ENCODE measurements at places on chromosomes 4 and X.

- no peak for DNase-seq
Observed at GRCh38 chr4:61067381-61067780, 132.7 kb upstream of the ADGRL3 start.

DNA sequence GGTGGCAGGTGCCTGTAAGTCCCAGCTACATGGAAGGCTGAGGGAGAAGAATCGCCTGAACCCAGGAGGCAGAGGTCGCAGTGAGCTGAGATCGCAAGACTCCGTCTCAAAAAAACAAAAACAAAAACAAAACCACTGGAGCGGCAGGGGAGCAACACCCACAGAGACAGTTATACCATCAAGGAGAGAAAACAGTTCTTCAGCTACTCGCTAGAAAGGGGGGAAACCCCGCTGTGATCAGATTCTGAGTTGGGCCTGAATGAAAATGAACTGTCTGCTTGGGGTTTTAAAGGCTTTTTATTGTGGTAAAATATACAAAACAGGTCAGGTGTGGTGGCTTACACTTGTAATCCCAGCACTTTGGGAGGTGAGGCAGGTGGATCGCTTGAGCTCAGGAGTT lies 16.8 kb upstream of the IRAK1 start:
- no peak for DNase-seq

GRCh38 chrX:39822133-39822748 lies 275.5 kb downstream of the BCOR start:
- DNase-seq: no peak

DNA sequence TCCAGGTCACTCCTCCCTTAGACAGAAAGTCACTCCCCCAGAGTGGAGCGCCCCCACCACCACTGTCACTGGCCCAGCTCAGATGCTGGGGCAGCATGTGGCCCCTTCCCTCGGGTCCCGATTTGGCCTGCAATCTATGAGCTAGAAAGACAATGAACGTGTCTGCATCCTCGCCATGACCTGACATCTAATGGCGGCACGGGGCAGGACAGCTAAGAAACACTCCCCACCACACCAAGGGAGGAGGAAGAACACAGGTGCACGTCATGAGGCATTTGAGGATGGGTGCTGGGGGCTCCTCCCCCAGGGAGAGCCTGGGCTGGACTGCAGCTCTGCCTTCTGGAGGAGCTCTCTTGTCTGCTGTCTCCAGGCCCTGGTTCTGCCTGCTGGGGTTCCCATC lies 8.7 kb downstream of the RNF212 start:
- no peak for DNase-seq

DNA sequence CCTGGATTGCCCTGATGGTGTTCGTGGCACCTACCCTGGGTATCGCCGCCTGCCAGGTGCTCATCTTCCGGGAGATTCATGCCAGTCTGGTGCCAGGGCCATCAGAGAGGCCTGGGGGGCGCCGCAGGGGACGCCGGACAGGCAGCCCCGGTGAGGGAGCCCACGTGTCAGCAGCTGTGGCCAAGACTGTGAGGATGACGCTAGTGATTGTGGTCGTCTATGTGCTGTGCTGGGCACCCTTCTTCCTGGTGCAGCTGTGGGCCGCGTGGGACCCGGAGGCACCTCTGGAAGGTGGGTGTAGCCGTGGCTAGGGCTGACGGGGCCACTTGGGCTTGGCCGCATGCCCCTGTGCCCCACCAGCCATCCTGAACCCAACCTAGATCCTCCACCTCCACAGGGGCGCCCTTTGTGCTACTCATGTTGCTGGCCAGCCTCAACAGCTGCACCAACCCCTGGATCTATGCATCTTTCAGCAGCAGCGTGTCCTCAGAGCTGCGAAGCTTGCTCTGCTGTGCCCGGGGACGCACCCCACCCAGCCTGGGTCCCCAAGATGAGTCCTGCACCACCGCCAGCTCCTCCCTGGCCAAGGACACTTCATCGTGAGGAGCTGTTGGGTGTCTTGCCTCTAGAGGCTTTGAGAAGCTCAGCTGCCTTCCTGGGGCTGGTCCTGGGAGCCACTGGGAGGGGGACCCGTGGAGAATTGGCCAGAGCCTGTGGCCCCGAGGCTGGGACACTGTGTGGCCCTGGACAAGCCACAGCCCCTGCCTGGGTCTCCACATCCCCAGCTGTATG lies 1.8 kb downstream of the AVPR2 start:
- DNase-seq: no peak

GRCh38 chr4:110533590-110533910 lies 57.6 kb downstream of the ENPEP start:
- no peak for DNase-seq

DNA sequence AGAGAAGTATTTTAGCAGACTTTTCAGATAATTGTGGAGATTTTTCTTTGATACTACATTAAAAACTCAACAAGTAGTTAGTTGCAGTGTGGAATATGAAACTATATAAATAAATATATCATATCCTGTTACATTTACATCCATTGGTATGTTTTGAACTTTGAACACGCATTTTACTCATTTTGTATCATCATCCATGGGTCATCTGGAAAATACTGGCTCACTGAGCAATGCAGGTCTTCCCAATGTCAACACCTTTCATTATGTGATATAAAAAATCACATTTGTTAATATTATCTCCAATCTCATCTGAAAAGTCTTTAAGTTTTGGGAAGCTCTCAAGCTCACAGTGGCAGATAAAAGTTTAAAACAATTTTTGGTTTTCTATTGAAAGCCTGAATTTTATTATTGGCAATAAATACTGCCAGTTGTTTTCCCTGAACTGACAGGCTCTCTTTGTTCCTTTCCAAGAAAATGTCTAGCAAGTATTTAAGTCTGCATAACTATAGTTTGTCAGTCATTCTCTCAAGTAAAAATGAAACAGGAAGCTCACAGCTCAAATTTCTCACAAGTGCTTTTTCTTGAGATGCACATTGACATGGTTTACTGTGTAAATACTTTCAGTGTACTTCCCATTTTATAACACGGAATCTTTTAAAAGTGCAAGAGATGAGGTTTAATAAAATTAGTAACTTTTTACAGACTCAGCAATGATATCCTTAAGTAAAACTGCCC lies 183.5 kb upstream of the GPC4 start:
- DNase-seq: no peak

- no peak for DNase-seq
Observed at GRCh38 chr4:166279261-166279660, 406.2 kb downstream of the TLL1 start.

DNA sequence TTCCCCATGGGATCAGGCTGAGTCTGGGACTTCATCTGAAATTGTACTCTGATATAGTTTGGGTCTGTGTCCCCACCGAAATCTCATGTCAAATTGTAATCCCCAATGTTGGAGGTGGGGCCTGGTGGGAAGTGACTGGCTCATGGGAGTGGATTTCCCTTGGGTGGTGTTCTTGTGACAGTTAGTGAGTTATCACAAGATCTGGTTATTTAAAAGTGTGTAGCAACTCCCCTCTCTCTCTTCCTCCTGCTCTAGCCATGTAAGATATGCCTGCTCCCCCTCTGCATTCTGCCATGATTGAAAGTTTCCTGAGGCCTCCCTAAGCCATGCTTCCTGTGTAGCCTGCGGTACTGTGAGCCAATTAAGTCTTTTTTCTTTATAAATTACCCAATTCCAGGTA lies 61.0 kb downstream of the RASGEF1B start:
- DNase-seq: no peak

DNA sequence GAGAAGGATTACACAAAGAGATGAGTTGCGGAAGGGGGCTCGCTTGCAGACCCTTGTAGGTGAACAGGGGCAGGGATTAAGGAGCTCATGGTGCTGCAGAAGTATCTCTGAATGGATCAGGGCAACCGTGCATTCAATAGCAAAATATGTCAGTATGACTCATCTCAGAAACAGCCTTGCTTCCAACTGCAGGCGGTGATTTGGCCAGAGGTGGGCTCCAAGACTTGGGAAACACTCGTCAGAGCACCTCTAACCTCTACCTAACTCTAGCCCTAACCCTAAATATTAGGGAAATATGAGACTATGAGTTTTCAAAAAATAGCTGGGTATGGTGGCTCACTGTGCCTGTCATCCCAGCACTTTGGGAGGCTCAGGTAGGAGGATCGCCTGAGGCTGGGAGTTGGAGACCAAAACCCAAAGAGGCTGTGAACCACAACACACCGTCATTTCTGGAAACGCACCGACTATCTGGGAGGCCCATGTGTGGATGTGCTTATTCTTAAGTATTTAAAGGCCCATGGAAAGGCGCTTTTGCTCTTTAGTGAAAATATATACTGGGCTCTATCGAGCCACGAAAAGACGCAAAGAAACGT lies 102.6 kb downstream of the DHRSX start:
- DNase-seq: no peak

GRCh38 chr4:185127021-185127925 lies 15.8 kb upstream of the SLC25A4 start:
- DNase-seq: peak; percentile 87

GRCh38 chr4:125344198-125344597 lies 29.4 kb downstream of the FAT4 start:
- DNase-seq: no peak

GRCh38 chr4:3386526-3386925 lies 55.2 kb upstream of the HGFAC start:
- DNase-seq: no peak

DNA sequence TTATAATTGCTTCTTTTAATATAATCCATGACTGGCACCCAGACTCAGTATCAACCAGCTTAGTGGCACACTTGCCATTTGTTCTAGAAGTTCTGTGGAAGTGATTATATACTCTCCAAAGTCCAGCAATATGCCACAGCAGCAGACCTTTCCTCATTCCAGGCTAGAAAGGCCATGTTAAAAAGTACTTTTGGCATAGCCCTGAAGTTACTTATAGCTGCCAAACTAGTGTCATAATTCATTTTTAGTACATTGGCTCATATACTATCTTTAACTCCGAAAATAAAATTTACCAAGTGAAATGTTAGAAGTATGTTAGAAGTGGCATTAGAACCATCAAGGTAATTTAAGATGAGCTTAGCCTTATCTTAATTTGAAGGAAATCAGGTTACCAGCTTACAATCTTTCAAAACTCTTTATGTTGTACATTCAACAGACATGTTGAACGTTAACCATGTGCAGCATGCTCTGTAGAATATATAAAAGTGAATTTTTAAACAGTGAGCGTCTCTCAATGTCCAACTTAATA lies 714.2 kb upstream of the LCORL start:
- DNase-seq: no peak

DNA sequence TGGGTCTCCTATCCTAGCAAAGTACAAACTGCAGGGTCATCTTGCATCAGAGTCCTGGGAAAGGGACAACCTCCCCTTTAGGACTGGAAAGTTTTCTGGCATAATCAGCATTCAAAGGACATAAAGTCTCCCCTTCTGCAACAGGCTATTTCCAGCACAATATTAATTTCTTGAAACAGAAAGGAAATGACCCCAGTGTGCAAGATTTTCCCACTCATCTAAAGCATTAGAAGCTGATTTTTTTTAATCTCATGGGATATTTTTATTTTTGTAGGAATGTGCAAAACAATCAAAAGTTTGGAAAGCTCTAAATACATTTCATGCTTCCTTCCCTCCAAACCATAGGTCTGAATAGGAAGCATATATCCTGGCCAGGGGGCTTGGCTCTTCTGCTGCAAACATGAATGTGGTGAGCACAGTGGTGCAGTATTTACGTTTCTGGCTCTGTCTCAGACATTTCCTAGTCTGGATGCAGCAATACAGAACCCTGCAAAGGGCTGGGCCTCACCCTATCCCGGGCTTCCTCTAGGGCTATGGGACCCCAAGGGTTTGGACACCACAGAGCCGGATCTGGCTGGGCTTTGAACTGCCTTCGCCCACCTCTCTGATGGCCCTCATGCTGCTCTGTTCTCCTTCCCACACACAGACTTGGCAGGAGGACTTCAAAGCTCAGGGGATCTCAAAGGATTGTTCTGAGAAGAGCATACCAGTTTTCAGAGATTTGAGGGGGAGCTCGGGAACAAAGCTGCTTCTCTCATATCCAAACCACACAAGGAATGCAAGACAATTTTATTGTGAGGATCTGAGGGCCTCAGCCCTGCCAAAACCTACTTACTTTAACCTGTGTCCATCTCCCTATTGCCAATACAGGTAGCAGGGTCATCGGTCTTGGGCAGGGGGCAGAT lies 64.9 kb downstream of the POLR2B start:
- no peak for DNase-seq

DNA sequence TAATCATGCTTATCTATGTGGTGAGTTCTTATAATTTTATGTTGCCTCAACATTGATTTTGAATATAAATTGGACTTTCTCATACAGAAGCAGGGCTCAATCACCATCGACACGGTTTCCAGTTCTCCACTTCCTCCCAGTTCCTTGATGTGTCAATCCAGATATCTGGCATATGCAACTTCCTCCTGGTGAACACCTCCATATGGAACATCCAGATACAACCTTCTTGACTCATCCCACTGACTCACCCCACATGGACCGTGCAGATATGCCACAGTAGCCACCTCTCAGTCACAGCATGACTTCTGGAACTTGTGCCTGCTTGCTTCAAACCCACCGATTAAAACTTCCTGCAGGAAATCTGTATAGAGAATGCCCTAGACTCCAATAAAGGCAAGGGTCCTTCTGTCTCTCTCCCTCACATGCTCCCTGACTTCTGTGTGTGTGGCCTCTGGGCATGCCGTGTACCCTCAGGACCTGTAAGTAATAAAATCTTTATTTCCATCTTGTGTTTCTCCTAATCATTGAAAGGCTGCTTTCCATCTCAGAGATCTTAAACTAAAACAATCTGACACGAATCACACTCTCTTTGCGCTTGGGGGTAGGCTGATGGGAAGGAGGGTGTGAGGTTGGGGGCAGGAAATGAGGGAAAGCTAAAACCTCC lies 67.0 kb downstream of the HTRA3 start:
- no peak for DNase-seq

DNA sequence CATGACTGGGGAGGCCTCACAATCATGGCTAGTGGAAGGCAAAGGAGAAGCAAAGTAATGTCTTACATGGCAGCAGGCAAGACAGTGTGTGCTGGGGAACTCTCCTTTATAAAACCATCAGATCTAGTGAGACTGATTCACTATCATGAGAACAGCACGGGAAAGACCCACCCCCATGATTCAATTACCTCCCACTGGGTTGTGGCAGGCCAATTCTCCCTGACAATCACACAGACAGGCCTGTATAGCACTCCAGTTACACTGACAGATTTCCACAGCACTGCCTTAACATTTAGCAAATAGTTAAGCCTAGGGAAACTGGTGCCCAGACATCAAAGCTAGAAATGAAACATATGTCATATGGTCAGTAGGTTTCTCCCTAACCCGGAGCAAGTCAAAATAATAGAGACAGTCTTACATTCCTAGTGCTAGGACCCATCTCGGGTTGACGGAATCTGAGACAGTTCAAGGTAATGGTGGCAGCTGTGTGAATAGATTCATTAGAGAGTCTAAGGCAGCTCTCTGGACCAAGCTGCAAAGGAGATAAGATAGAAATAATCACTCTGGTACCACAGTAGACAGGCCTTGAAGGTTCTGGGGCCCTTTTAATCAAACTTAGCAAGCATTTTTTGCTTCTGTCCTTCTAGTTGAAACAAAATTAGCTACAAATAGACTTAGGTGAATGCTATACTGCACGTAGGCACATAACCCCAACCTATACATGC lies 9.4 kb upstream of the HERC5 start:
- DNase-seq: no peak
